Fibroblast of skin of left quadriceps (primary cell): ENCODE measurements at places on chromosomes 13 and 19.

GRCh38 chr13:88115976-88116375 is 444.8 kb downstream of the SLITRK5 start:
- DNase-seq, result no peak

- DNase-seq, result no peak
These were observed 18.1 kb upstream of the GTF3A start for GRCh38 chr13:27406178-27406939.

- no peak for DNase-seq
These were observed 45.6 kb upstream of the UBE2L5 start for GRCh38 chr13:30376426-30377311.

- DNase-seq, result peak; percentile 47
These were observed 546 bp downstream of the UBXN6 start for GRCh38 chr19:4456843-4457653.

GRCh38 chr13:93552596-93552995 is 326.0 kb downstream of the GPC6 start:
- no peak for DNase-seq

DNA sequence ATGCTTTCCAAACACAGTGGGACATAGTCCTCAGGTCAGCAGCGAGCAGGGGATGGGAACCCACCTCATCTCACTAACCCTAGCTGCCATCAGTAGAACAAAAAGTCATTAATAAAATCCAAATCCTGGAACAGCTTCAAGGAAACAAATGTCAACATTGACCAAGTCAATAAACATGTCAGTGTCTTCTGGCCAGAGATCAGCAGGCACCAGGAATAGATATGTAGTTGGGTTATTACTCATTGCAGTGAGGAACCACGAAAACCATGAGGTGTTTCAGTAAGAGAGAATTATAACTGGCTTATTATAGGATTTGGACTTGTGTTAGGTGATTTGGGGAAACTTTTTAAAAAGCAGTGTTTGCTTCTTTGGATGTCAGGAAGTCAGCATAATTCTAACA is 17.1 kb upstream of the CD33 start:
- DNase-seq, result no peak

DNA sequence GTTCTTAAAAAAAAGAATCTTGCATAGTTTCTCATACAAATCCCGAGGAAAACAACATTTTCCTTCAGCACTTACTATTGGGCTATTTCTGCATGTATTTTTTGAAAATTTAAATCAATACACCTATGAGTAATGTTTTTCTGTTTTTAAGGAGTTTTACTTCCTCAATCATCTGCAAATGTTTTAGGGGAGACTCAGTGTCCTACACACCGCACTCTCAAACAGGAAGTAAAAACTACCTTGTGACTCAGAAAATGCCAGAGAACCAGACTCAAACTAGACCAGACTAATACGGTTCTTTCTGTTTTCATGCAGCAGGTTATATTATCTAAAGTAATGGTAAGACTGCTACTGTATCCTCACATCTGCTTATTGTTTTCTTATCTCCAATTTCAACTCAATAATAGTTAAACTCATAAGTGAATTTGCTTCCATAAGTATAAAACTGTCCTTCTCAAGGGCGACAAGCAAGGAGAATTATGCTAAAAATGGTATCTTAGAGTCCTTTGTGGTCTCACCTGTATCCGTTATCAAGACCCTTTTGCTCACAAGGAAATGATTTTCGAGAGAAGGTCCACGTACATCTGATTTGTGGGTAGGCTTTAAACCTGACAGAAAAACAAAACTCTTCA is 52.5 kb downstream of the FLT3 start:
- no peak for DNase-seq

GRCh38 chr19:6260912-6261650 is 18.7 kb downstream of the MLLT1 start:
- DNase-seq, result no peak

- DNase-seq, result no peak
These were observed 55.1 kb downstream of the RAB20 start for GRCh38 chr13:110506396-110506795.

DNA sequence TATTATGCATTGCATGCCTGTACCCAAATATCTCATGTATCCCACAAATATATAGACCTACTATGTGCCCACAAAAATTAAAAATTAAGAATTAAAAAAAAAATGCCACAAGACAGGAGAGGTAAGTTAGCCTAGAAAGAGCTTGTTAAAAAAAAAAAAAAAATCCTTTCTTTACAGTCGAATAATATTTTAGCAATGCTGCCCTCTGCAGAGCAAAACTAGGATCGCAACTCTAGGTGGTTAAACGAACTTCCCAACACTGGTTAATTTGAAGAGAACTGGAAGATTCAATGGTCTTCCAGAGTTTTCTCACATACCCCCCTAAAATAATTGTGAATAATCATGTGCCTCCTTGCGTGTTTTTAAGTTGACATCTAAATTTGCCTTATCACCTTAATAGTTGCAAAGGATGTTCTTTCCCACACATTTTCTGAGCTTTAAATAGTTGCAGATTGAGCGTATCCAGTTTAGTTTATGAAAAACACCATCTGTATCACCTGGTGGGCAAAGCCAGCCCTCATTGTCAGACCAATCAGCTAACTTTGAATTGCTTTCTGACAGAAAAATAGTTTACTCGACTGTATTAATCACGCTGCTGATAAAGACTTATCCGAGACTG is 47.4 kb upstream of the RCBTB2 start:
- peak; percentile 28 for DNase-seq

DNA sequence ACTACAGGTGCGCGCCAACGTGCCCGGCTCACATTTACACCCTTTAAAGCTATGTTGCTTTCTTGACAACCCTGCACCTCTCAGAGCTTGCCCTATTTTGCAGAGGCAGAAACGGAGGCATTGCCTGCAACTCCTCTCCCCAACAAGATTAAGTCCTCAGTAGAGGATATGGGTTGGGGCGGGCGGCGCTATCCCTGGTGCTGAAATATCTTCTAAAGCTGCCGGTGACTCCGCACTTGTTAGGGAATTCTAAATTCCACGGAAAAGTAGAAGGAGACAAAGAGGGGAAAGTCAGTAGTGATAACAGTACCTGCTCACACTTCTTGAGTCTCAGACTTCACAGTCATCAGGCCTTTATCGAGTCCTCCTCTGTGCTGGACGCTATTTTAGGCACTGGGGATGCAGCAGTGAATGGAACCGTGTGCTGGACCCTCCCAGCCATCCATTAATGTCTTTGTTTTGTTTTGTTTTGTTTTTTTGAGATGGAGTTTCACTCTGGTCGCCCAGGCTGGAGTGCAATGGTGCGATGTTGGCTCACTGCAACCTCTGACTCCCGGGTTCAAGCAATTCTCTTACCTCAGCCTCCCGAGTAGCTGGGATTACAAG is 18.0 kb downstream of the SLC5A5 start:
- DNase-seq, result no peak

GRCh38 chr19:44512326-44513298 is 12.3 kb upstream of the ZNF180 start:
- DNase-seq, result no peak

- DNase-seq, result peak; percentile 78
These were observed 89.8 kb downstream of the ZNF557 start for GRCh38 chr19:7159105-7159933.

- peak; percentile 14 for DNase-seq
These were observed 473.6 kb upstream of the SPRY2 start for GRCh38 chr13:80814541-80814940.

- no peak for DNase-seq
These were observed 22.2 kb downstream of the VSTM2B start for GRCh38 chr19:29547981-29548380.

- DNase-seq, result no peak
These were observed 59.0 kb upstream of the MCF2L start for GRCh38 chr13:112910016-112910415.

DNA sequence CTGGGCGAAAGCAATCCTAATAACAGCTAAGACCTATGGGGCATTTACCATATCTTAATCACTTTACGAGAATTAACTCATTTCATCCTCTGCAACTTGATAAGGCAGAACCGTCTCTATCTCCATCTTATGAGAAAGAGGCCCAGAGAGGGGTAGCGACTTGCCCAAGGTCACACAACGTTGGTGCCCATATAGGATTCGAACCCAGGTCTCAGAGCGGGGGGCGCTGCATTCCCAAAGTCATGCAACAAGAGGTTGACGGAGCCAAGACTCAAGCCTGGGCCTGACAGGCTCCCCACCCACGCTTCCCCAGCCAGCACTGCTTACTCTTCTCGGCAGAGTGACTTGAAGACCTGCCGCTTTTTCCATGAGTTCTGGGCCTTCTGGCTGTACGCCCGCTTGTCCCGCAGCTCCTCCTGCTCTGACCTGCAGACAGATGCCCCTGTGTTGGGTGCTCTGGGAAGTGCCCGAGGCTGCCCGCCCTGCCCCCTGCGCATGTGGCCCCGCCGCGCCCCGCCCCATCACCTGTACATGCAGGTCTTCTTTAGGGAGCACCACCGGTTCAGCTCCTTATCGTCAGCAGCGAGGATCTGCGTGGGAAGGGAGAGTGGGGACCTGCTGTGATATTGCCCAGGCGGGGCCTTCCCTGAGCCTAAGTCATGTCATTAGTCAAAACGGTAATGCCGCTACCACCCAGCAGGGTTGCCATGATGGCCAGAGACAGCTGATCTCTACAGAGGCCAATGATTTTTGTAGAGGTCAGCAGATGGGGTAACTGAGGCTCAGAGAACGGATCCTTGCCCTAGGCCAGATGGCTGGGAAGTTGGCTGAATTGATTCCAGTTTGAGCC is 10.8 kb downstream of the KRI1 start:
- DNase-seq, result no peak

DNA sequence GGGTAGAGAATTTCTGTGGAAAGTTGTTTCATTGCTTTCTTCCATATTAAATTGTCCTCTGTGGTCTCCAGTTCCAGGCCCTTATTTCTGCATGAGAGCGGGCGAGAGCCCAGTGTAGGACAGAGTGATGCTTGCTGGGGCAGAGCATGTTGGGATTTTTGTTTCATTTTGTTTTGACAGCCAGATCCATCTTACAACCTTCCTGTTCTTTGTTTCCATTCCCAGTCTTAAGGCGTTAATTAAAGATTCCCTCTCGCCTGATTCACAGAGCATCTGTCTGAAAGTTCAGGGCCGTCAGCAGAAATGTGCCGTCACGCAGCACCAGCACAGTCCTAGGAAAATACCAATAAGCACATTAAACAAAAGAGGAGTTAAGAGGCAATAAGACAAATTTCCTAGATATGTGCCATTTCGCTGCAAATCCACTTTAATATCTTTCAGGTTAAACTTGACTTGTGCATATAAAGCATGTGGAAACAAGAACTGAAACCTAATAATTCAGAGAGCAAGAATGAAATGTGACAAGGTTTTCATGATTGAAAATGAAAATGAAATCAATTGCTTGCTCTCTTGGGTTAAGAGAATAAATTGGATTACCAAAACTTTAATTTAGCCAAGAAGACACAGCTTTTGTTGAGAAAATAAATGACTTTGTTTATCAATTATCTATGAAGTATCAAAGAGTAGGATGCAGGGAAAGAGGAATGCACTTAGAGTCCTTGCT is 210.7 kb upstream of the SLC10A2 start:
- no peak for DNase-seq

DNA sequence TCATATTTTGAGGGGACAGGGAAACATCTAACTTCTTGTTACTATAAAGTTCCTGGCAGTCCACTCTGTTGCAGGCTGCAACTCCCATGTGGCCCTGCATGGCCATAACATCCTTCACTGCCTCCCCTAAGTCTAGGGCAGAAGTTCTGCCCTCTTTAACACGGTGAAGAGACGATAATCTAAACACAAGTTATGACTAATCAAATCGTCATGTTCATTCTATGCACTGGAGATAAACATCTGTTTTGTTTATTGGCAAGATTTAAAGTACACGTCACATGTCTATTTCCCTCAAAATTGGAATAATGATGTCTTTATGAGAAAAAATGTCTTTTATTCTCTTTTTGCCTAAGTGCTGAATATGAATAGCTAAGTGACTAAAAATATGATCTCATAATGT is 1629.4 kb downstream of the PCDH9 start:
- DNase-seq, result peak; percentile 47

GRCh38 chr19:13133241-13133870 is 15.3 kb downstream of the NACC1 start:
- DNase-seq, result no peak

DNA sequence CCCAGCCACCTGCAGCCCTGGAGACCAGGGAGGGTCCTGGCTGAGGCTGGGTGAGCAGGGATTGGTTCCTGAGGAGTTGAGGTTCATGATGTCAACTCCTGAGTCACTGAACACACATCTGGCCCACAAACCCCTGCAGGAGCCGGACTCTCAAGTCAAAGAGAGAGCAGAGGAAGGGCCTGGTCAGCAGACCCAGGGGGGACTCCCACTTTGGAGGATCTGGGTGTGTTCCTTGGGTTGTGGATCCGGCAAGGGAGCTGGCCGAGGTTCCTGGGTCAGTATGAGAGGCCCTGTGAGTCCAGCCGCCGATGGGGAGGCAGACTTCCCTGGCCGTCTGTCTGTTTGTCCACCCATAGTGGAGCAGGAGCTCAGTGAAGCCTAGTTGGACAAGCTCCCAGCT is 4.0 kb downstream of the SLC7A10 start:
- DNase-seq, result no peak

DNA sequence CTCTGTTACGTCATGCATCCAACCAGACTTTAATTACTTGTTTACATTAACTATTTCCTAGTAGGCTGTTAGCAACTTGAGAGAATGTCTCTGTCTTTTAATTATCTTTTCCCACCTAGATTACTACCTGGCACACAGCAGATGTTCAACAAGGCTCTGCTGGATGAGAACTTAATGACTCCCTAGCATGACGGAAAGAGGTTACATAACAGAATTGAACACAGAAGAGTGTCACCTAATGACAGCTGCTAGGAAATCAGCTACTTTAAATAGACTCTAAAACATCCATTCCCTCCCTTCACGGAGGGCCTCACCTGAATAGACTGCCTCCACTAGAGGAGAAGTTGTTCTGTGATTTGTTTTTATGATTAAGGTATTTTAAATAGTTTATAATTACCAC is 110.8 kb downstream of the TEX29 start:
- DNase-seq, result no peak

GRCh38 chr19:42495663-42496062 is 32.6 kb downstream of the CEACAM1 start:
- DNase-seq, result no peak

- DNase-seq, result peak; percentile 83
These were observed 38.0 kb downstream of the KCTD4 start for GRCh38 chr13:45162821-45163220.
